ENCODE measurements at places on chromosomes 6 and 20. TPM values are rescaled to one million over a fixed set of nuclear protein-coding genes. Genes with fewer than 3 reads are reported as not detected.

The DDO gene
- 19.0 TPM for total RNA-seq

DNA sequence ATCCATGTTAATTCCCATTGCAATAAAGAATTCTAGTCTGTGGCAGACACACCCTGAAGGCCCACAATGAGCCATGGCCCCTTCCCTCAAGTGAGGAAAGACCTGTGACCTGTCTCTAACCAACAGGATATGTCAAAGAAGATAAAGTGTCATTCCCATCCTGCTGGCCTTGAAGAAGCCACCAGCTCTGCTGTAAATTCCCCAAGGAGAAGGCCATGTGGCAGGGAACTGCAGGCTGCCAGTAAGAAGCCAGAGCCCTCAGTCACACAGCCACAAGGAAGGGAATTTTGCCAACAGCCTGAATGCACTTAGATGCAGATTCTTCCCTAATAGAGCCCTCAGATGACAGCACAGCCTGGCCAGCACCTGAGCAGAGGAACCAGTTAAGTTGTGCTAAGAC, 24.8 kb downstream of the VIP start:
- DNase-seq, result no peak

GRCh38 chr6:2687456-2687855, 63.3 kb downstream of the MYLK4 start:
- no peak for DNase-seq

The ANKRD66 gene
- total RNA-seq, result not detected

The LPIN3 gene
- 13.5 TPM for total RNA-seq

- peak; percentile 78 for DNase-seq
Measured at GRCh38 chr6:34065466-34066217, 80.2 kb downstream of the GRM4 start.

The TINAG gene
- total RNA-seq, result 0.26 TPM
